ENCODE measurements at places on chromosomes 5 and 9.

DNA sequence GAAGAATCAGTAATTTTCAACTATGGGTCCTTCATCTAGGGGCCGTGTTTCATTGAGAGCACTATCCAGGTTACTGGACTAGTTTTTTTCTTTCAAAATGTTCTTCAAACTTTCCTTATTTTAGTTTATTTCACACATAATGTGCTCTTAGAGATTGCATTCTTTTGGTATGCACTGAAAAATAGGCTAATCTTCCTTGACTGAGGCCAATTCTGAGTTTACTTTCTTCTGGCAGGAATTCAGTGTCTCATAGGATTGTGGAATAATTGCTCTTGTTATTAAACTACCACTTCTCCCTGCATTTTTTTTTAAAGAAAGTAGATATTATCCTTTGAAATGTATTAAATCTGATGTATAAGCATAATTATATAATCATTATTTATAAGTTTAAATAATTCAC lies 624.5 kb downstream of the RAB3C start:
- no peak for DNase-seq

GRCh38 chr5:134506054-134507039 lies 19.1 kb upstream of the JADE2 start:
- DNase-seq = no peak

DNA sequence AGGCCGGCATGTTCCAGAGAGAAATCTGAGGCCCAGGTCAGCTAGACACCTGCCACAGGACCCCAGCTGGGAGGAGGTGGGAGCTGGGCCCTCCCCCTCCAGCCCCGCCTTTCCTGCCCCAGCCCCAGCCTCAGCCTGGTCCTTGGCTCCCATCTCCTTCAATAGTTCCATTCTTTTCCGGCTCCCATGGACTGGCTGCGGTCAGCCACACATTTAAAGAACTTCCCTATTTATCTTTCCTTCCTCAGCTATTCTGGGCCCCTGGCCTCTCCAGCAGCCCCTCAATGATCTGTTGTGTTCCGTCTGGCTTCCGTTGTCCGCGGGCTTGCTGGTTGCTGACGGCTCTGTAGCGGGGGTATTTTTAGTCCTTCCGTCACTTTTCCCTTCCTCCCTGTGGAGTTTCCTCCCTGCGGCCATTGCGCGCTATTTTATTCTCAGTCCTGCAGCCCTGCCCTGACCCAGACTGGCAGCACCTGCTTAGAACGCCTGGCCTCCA lies 73.8 kb downstream of the AMBP start:
- peak; percentile 46 for DNase-seq

DNA sequence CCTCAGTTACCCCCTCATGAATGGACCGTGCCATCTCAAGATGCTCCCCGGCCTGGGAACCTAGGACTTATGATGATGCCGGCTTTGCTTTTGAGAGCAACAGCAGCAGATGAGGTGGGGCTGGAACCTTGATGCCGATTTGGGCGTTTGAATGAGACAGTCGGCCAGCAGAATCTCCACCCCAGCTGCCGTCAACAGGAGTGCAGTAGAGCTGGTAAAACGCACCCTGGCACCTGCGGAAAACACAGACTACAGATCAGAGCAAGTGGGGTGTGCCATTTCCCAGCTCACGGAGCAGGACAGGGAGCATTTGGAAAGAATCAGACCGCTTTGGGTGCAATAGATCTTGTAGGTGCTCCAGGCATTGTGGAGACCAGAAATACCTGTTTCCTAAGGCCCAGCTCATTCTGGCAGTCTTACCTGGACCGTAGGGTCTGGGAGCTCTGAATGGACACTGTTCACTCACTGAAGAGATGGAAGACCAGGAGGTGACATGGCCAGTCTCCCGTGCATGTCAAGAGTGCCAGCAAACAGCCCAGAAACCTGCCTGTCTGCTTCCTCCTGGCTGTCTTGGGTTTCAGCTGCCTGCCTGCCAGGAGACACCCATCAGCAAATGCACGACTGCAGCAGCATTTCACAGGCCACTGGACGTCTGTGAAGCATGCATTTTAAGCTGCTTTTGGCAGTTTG lies 317.7 kb upstream of the IRX4 start:
- DNase-seq = no peak

- DNase-seq = peak; percentile 23
Observed at GRCh38 chr9:70257991-70258691, 637 bp upstream of the SMC5 start.

DNA sequence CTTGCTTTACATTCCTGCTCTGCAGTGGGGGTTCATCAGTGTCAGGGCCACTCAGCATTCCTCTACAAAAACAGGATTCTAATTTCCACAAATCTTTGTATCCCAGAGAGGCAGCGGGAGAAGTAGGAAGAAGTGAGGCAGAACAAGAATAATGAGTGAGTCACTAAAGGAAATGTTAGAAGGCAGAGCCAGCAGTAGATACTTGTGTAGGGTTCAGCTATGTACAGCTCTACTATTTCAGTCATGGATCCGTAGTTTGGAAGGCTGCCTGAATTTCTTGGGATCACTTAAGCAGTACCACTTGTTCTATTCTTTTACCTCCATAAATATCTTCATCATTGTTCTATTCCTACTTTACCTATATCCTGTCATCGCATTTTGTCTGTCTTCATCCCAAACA lies 246.3 kb upstream of the TLE4 start:
- no peak for DNase-seq

DNA sequence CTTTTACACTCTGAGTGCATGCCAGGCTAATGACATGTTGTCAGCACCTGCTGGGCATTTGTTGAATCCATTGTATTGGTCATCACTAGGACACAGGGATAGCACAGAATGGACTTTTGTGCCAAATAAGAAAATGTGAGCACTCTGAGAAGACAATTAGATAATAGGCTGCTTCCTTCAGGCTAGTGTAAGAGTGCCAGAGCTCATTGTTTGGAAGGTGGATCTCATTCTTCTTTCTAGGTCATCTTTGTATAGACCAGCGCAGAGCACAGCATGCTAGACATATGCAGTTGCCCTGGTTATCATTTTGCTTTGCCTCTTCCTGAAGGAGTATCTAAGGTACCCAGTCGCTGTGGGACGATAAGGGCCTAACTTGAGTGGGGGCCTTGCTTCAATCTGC lies 493.4 kb upstream of the COX7C start:
- DNase-seq = no peak

- no peak for DNase-seq
Observed at GRCh38 chr5:34916518-34916917, 1.0 kb downstream of the BRIX1 start.

- DNase-seq = no peak
Observed at GRCh38 chr9:38391278-38392118, 1.0 kb upstream of the ALDH1B1 start.

DNA sequence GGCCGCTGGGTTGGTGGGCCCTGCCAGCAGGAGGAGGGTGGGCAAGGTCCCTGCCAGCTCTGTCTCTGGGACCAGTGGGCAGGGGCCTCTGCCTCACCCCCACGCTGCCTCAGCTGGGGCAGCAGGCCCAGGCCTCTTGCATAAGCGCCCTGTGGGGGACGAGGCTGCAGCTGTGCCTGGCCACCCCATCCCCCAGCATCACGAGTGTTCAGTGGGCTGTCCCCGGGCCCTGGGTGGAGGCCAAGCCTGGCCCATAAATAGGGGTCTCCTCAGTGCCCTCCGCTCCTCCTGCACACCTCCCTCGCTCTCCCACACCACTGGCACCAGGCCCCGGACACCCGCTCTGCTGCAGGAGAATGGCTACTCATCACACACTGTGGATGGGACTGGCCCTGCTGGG lies at the start of gene PTGDS:
Gene PTGDS, plus strand, starts transcription at position 282 of the 400 bp plus-strand sequence. Its CDS starts 75 bp downstream, at position 357.
- no peak for DNase-seq

- no peak for DNase-seq
Observed at GRCh38 chr9:14107977-14108376, 206.0 kb downstream of the NFIB start.

DNA sequence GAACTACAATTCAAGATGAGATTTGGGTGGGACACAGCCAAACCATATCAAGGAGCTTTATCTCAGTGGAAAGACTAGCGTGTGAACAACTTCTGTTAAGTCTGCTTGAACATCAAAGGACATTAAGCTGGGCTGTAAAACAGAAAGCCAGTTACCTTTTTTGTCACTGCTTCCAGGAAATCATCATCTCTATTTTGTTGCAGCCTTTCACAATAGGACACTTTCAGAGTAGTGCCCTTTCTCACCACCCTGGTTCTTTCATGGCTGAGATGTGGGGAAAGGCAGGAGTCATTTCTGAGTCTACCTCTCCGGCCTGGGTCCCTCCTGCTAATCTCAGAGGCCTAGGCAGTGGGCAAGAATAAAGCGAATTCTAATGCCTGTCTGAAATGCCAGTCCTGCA lies 96.2 kb upstream of the PPP1R2B start:
- DNase-seq = no peak

DNA sequence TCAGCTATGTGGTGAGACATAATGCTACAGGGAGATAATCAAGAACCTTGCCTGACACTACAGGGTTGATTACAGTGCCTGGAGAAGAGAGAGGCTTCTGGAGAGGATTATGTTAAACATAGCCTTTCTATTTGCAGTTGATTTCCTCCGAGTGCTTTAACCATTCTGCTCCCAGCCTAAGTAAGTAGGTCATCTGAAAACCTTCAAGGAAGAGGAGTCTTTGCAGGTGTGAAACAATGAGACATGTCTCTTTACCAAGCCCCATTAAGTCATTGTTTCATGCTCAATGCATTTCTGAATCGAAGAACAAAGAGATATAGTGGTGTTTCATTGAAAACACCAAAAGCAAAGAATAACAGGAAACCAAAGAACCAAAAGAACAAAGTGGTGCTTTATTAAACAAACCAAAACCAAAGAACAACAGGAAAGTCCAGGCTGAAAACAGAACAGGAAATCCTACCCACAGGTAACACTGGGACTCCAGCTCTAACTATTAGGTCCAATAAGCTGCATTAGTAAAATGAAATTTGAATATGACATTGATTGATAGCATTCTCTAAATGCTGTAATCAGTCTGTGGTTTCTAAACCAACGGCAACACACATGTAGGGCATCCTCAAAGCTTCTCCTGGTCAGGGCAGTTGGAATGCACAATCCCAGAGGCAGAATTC lies 113.3 kb upstream of the SPATA31D4 start:
- no peak for DNase-seq

DNA sequence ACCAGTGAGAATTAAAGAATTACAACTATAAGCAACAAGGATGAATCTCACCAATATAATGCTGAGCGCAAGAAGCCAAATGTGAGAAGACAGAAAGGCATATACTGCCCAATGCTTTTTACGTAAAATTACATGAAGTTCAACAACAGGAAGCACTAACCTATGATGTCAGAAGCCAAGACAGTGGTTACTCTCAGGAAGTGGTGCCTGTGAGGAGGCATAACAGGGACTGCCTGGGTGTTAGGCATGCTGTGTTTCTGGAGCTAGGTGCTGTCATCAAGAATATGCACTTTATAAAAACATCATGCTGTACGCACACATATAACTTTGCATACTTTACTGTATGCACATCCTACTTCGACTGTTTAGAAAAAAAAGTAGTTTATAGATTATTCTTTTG lies 30.1 kb downstream of the FRMD3 start:
- DNase-seq = peak; percentile 24

- DNase-seq = peak; percentile 60
Observed at GRCh38 chr5:54705994-54706653, 188.6 kb downstream of the SNX18 start.

Data from suppressor macrophage treated with lipopolysaccharide for 4 hours (primary cell).